ENCODE measurements at places on chromosomes 11 and 22.

DNA sequence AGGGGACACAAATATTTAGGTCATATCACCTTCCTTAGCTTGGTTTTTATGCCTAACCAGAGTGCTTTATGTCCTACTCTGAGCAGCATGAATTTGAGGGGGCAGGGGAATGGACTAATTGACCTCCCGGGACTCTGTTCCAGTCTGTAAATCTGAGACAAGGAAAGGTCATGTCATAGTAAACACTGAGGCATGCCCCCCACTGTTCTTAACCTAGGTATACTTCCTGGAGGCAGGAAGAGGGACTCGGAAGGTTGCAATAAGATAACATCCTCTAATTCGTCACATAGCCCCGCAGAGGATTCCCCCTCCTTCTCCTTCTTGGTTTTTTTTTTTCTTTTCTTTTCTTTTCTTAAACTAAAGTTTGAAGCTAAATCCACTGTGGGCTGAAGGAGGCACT, 540.3 kb upstream of the CADM1 start:
- H3K27ac ChIP-seq: no peak overlapping the region
- no peaks in the 10 kb centered on the region for H3K4me1 ChIP-seq
- no peak overlapping the region for H3K4me3 ChIP-seq

- H3K36me3 ChIP-seq: peaks cover 1% of the 10 kb centered on the region
- no peak overlapping the region for H3K4me3 ChIP-seq
- DNase-seq: peak; percentile 10
Measured at GRCh38 chr11:2537010-2537705, 92.3 kb downstream of the KCNQ1 start.

DNA sequence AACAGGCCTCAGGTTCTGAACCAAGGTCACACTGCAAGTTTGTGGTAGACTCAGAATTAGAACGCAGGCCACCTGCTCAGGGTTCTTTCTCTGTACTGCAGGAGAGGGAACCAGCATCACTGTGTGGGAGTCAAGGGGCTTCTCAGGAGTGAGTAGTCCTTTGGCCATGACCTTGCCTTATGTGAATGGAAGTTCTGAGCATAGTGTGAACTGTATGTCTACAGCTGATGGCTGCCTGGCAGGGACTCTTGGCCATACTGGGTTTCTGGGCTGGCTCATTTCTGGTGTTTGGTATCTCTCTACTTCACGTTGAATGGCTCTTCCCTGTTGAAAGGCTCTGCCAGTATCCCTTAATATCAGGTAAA, 40.1 kb upstream of the TUB start:
- no peak overlapping the region for H3K4me3 ChIP-seq

DNA sequence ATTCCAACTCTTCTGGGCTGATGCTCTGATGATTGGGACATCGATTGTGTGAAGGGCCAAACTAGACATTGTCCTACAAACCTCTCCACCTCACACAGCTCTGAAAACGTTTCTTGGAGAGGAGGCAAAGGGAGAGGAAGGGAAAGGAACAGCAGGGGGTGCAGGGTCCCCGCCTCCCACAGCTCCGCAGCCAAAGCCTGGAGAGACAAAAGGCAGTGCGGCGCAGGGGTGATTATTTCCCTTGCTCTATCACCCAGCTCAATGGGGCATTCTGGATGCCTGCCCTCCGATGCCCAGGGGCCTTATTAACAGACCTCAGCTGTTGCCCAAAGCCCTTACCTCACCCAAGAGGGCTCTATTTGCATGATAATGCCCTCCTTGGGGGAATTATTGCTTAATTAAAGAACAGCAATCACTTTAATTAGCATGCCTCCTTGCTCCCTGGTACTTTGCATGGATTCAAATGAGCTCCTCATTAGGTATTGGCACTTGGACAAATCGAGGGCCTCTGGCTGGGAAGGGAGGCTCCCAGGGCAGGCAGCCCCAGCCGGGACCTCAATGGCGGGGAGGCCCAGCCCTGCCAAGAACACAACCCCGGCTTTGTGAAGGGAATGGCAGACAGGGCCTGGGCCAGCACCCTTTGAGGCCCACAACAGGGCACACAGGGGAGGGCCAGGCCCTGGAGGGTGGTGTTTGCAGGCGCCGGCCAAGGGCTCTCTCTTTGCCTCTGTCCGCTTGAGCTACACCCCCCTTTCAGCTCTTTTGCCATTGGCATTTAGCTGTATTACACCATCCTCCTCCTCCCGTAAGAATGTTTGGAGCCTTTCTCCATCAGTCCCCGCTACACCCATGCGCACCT, 19.8 kb upstream of the CDON start:
- H3K4me1 ChIP-seq: peaks cover 29% of the 10 kb centered on the region
- no peaks in the 10 kb centered on the region for H3K36me3 ChIP-seq
- H3K27ac ChIP-seq: no peak overlapping the region

- no peak overlapping the region for H3K27ac ChIP-seq
- H3K4me1 ChIP-seq: peaks cover 10% of the 10 kb centered on the region
- H3K36me3 ChIP-seq: no peaks in the 10 kb centered on the region
- peaks cover 21% of the 10 kb centered on the region for H3K27me3 ChIP-seq
Measured at GRCh38 chr11:12845163-12845562, 164.0 kb upstream of the RASSF10 start.

DNA sequence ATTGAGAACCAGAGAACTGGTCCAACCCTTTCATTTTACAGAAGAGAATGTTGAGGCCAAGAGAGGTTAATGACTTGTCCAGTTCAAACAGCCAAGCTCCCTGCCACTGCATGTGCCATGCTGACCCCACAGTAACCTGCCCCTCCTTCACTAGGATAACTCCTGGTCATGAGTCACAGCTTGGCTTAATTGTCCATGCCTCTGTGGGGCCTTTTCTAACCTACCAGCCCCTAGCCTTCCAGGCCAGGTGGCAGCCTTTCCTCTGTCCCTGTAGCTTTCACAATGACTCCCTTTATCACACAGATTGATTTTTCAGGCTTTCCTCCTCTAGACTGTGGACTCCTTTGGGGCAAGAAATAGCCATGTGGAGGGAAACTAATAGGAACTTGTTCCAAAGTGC, 97.2 kb downstream of the PIWIL4 start:
- peaks cover 16% of the 10 kb centered on the region for H3K27me3 ChIP-seq
- H3K4me1 ChIP-seq: peaks cover 2% of the 10 kb centered on the region
- no peak for DNase-seq

DNA sequence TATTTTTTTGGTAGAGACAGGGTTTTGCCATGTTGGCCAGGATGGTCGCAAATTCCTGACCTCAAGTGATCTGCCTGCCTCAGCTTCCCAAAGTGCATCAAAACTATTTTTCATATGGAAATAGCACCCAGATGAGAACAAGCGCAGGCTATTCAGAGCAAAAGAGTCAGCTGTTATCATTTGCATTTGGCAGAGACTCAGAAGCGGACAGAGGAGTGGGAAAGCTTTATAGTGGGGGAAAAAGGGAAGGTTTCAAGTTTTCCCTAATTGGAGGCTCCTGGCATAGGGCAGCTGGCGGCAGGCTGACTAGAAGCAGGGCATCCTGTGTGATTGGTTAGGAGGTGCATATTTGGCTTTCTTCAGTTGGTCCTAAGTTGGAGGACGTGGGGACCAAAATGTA, 20.2 kb downstream of the ATG13 start:
- no peak overlapping the region for H3K4me3 ChIP-seq
- peaks cover 23% of the 10 kb centered on the region for H3K36me3 ChIP-seq
- H3K27ac ChIP-seq: no peak overlapping the region
- H3K27me3 ChIP-seq: no peaks in the 10 kb centered on the region
- DNase-seq: no peak

- no peak for DNase-seq
- H3K36me3 ChIP-seq: no peaks in the 10 kb centered on the region
- no peak overlapping the region for H3K4me3 ChIP-seq
- H3K27me3 ChIP-seq: peaks cover 6% of the 10 kb centered on the region
- no peak overlapping the region for H3K27ac ChIP-seq
Measured at GRCh38 chr11:96464700-96465307, 75.0 kb downstream of the JRKL start.

DNA sequence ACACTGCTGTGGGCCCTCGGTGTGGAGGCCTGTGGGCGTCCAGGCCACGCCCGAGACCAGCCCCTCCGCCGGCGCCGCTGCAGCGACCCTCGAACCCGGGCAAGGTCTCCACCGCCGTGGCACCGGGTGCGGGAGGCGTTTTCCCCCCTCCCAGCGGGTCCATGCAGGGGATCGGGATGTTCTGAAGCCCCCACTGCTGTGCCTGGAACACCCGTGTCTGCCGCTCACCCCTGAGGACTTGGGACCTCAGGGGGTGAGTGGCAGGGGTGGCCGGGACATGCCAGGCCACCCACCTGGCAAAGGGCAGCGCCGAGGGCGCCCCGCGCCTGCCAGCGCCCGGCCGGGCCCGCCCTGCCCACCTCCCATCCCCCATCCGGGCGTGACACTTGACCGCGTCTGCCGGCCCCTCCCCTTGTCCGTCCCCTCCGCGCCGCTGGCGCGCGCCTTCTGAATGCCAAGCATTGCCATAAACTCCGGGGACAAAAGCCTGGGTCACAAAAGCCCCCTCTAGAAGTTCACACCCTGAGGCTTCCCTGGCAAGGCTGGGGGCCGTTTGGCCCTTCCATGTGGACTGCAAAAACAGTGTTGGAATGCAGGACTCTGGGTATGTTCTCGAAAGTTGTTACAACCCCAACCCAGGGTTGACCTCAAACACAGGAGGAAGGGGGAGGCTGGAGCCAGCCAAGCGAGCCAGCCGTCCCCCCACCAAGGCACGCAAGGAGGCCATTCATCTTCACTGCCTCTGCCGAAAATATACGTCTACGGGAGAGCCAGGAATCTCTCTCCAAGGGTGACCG, 819 bp upstream of the KCNQ1OT1 start:
- H3K36me3 ChIP-seq: peaks cover 11% of the 10 kb centered on the region
- peak; percentile 63 for DNase-seq
- peaks cover 12% of the 10 kb centered on the region for H3K27me3 ChIP-seq
- H3K4me3 ChIP-seq: peak overlapping the region; percentile 71
- H3K27ac ChIP-seq: peak overlapping the region; percentile 74
